ENCODE measurements at places on chromosomes 1 and 21.

- no peak for DNase-seq
Measured at GRCh38 chr21:36902793-36903192, 63.7 kb downstream of the HLCS start.

DNA sequence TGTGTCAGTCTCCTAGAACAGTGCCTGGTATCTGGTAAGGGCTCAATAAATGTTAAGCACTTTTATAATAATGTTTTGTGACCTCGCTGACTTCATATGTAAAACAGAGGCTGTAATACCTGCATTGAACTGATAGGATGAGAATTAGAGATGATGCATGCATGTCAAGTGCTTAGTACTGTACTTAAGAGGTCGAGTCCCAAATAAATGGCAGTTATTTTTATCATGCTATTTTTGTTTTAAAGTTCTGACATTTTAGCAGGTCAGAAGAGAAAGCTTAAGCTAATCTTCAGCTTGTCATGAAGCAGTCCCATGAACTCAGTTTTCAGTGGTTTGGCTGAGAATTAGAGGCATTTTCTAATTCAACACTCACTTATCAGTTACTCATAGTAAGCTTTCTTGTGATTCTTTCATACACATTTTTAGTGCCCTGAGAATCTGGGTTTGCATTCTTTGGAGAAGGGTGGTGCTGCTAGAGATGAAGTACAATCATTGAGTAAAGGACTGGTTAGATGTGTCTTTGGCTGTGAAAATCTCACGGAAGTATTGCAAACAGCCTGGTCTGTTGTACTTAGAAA is 75.7 kb upstream of the RAVER2 start:
- DNase-seq = no peak

GRCh38 chr1:68321084-68321685 is 88.9 kb upstream of the WLS start:
- DNase-seq = no peak

GRCh38 chr1:22854688-22855565 is 117.7 kb downstream of the LACTBL1 start:
- DNase-seq = no peak

DNA sequence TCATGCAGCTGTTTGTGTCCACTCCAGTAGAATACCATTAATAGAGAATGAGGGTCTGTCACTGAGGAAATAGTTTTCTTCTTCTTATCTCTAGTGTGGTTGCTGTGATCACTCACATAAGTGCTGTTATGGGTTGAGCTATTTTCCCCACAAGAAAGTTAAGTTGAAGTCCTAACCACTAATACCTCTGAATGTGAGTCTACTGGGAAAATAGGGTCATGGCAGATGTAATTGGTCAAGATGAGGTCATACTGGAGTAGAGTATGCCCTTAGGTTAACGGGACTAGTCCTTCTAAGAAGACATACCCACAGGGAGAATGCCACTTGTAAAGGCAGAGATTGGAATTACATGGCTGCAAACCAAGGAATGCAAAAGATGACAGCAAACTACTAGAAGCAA is 70.5 kb upstream of the COL24A1 start:
- DNase-seq = no peak

- DNase-seq = no peak
Measured at GRCh38 chr1:45008076-45008475, 3.0 kb downstream of the HECTD3 start.

- no peak for DNase-seq
Measured at GRCh38 chr1:204167730-204168129, 1.6 kb upstream of the REN start.

- DNase-seq = no peak
Measured at GRCh38 chr1:30527511-30528140, 195.8 kb downstream of the MATN1 start.

DNA sequence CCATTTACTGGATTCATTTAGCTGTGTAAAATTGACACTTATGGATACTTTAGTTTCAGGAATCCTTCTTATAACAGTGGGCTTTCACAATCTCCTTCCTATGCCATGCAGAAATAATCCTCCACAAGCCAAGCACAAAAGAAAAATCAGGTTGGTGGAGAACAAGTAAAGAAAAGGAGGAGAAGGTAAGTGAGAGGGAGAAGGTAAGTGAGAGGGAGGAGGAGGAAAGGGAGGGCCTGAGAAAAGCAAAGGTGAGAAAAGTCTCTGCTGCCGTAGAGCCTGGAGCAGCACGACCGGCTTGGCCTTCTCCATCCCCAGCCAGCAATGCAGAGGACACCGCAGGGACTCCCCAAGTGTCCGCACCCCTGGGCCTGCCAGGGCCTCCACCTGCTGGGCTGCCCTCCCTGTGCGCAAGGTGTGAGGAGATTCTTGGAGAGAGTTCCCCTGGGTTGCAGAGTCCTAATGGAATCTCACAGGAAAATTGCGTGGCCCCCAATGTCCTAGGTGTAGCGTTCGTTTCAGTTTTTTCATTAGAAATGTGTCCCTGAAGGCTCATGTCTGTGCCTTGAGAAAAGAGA is 39.0 kb downstream of the PRMT2 start:
- DNase-seq = no peak

DNA sequence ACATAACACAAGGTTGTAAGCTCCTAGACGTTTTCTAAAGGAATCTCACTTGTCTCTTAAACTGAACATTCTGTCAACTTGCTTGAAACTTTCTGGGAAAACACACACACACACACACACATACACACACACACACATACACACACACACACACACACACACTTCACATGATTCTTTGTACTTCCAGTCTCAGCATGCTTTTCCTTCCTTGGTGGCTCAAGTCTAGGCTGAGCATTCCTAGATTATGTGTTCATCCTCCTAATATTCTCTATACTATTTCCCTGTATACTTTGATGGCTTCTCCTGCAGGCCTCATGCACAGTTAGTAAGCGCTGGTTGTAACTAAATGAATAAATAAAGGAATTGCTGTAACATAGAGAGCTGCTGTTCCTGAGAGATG is 372.1 kb downstream of the PTPRC start:
- DNase-seq = no peak

DNA sequence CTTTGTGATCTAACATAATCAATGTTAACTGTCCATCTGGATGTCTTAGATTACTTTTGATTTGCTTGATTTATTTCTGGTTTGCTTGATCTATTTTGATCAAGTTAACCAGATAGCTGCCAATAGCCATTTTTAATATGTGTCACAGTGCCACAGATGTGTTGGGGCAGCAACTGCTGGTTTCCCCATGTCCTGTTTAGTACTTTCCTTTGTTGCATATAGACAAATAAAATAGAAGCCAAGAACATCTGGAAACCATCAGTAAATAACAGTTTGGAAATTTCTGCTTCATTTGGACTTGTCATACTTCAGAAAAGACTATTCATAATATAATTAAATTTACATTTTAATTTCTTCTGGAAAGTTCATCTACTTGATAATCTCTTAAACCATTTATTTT is 145.6 kb upstream of the C21orf91 start:
- DNase-seq = no peak

- DNase-seq = no peak
Measured at GRCh38 chr1:214264196-214264595, 16.8 kb upstream of the SMYD2 start.

DNA sequence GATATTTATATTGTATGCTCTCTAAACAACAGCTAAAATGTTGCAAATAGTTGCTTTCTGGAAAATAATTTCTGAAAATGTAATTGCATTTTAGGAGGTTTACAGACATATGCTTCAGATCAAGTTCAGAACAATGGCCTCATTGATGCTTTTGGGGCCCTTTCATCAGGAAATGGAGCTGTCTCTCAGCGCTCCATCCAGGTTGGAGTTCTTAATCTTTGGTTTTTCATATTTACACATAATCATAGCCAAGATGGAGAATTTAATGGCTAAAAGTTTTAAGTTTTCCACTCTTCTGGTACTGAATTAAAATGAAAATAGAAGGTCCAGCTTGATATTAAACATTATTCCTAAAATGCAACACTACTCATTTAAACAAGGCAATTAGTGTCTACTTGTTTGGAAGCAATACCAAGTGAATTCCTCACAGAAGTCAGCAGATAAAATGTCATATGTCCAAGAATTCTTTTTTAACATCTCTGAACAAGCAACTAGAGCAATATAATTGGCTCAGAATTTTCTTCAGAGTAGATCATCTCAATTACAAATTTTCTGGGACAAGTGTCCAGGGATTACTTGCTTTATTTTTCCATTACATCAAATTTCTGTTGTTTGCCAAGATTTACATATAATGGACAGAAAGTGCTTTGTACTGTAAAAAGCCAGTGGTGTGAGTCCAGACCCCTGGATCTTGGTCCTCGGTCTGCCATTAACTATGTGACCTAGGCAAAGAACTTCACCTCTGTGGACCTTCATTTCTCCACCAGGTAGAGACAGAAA is 22.6 kb downstream of the CLCA1 start:
- DNase-seq = no peak

DNA sequence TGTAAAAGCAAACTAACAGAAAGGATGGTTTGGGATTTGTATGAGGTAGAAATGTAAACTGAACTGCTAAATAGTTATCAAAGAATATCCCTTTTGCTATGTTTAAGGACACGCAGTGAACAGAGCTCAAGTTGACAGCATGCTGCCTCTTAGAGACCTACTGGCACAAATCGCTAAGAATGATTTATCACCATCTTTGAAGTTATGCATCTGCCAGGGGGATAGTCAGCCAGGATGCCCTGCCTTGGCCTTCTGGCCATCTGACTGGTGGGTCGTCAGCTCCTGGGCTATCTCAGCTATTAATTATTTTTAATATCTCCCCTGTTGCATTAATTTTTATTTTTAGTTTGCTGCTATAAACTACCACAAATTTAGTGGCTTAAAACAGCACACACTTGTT is 334.8 kb upstream of the KAZN start:
- DNase-seq = no peak

DNA sequence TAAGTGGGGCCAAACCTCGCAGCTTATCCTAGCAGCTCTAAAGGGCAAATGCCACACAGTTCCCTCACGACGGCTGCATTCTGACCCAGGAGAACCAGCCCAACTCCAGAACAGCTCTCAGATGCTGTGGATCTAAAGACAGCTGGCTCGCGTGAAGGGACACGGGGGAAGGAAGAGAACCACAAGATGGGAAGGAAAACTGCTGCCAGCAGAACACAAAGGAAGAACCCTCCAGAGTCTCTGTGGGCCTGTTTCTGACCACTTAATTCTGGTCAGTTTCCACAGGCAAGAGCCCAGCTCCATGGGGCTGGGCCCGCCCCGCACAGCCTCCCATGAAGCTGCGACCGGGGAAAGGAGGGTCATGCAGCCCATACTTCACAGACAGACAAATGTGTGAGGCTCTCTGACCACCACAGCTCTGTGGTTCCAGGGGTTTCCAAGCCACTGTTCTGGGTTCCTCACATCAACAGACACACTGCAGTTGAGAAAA is 61.1 kb downstream of the SLC45A1 start:
- DNase-seq = no peak

GRCh38 chr1:36728846-36729245 is 246.1 kb upstream of the CSF3R start:
- no peak for DNase-seq

GRCh38 chr1:216111842-216112241 is 311.4 kb downstream of the USH2A start:
- no peak for DNase-seq
